NCI-H345 (cell line): ENCODE measurements at places on chromosomes 11 and 22.

DNA sequence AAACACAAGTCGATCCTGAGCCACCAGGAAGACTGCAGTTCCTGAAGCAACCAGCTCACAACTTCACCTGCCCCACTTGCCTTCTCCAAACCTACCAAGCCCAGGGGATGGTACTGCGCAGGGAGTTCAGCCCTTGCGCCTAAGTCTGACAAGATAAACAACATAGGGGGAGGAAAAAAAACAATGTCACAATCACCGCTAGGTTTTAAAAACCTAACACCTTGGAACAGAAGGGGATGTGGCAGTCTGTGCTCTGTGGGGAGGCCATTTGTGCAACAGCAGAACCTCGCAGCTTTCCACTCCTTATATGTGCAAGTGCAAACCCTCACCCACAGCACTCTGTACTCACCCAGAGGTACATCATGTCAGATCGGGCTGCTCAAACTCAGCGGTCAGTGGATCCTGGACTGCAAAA is 134.2 kb downstream of the RBFOX2 start:
- no peak for DNase-seq

DNA sequence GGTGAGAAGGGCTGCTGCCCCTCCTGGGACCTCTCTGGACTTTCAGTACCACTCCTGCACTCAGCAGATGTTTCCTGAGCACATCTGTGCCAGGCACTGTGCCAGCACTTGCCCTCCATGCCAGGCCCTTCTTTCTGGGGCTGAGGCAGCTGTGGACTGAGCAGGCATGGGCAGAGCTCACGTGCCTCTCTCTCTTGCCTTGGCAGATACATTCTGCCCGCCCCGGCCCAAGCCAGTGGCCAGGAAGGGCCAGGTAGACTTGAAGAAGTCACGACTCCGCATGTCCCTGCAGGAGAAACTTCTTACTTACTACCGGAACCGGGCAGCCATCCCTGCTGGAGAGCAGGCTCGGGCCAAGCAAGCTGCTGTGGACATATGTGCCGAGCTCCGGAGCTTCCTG is 8.3 kb upstream of the ATF4 start:
- DNase-seq = no peak

- no peak for DNase-seq
These were observed 32.5 kb upstream of the APLNR start for GRCh38 chr11:57269571-57270021.

- no peak for DNase-seq
These were observed 11.4 kb upstream of the ANKK1 start for GRCh38 chr11:113376156-113376555.
